NCI-H510A (cell line): ENCODE measurements at places on chromosomes 2 and 18.

DNA sequence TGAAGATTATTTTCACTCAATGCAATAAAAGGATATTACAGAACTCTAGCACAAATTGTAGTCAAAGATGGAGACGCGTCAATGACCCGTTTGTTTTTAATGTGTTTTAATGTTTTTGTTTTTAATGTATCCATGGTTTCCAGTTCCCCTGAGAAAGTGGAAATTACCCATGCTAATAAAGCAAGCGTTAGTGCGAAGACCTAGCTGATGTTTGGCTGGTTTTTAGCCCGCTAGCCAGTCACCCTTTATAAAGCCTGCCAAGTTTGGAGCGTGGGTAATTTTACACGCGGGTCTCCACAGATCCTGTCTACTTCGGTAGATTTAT is 430 bp upstream of the CHMP1B start:
- no peak for DNase-seq

GRCh38 chr18:10579079-10579867 is 53.4 kb downstream of the NAPG start:
- no peak for DNase-seq

DNA sequence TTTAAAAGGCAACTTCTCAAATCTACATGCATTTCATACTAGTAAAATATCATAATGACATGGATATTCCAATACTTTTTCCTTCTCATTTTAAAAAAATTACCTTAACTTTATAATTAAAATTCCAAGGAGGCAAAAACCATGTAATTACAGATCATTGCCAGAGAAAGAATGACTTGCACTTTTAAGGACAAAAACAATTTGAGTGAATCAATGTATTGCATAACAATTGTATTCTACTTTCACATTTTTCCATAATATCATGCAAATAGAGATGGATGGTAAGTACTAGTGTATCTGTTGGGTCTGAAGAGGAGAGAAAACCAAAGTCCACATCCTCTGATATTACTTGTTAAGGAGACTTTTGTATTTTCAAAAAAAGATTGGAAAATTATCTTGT is 89.5 kb upstream of the NCK2 start:
- no peak for DNase-seq

- DNase-seq, result peak; percentile 73
Observed at GRCh38 chr2:37585295-37585908, 86.0 kb downstream of the CDC42EP3 start.

- DNase-seq, result no peak
Observed at GRCh38 chr2:143906850-143907249, 613.1 kb downstream of the ZEB2 start.

DNA sequence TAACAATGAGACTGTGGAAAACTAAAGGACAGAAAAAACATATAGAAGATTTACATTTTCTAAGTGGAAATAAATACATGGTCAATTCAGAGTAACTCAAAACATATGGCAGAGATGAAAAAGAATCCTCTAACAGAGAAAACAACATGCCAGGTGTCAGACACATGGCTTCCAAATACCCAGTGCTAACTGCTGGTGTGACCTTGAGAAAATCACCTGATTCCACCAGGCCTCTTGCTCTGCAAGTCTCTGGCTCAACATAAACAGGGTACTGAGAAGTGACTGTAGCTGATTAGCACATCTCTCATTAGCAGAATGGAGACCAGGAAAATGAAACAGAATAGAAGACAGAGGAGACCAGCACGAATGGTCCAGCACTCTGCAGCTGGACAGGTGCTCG is 210.8 kb downstream of the HNMT start:
- no peak for DNase-seq

DNA sequence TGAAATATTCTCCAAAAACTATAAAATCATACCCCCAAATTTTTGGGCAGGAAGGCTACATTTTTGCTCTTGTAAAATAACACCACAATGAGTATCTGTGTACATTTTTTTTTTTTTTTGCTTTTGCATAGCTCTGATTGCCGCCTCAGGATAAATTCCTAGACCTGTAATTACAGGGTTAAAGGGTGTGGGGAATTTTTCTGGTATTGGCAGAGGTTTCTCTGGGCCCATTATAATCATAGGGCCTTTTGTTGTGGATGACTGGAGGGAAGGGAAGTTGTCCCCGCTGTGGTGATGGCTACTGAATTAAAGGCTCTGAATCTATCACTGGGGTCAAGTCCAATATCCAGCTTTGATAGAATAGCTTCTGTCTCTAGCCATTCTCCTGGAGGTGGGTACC is 26.6 kb downstream of the CCDC195 start:
- no peak for DNase-seq

DNA sequence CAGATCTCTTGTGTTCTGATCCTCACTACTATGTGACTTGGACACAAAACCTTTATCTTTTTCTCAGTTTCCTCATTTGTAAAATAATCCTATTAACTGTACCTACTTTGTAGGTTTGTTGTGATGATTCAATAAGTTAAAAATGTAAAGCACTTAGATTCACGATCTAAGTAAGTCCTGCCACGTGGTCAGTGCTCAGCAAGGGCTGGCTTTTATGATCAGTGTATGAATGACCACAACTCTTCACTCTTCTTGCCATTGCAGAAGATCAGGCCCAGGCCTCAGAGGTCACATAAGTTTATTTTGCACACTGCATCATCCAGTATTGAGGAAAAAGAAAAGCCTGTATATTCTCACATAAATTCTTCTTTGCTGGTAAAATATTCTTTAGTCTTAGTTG is 1192.5 kb upstream of the ACVR2A start:
- DNase-seq, result no peak

DNA sequence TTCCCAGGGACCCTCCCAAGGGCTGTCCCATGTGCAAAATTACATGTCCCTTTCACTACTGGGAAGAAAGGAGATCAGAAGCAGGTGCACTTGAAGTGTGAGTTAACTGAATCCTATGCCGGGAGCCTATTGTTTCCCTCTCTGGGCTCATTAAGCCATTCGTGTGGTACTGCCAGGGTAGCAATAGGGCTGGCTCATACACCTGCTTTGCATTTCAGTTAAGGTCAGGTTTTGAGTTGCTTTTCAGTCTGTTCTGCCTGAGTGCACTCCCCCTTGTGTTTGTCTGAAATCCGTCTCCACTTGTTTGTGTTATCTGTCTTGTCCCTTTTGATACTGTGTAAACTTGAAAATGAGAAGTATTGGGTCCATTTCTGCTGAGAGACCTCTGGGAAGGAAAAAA is 1232.6 kb upstream of the NRXN1 start:
- peak; percentile 26 for DNase-seq

DNA sequence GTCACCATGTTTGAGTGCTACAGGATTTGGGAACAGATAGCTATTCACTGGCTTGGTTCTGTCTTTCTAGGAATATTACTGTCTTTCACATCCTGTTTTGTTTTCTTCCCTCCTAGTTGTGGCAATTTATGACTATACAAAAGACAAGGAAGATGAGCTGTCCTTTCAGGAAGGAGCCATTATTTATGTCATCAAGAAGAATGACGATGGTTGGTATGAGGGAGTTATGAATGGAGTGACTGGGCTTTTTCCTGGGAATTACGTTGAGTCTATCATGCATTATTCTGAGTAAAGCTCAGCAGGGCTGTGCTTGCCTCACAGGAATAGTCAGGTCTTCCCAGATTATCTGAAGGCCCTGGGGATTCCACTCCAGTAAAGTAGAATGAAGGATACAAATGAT is 98.9 kb downstream of the ABI2 start:
- DNase-seq, result no peak

DNA sequence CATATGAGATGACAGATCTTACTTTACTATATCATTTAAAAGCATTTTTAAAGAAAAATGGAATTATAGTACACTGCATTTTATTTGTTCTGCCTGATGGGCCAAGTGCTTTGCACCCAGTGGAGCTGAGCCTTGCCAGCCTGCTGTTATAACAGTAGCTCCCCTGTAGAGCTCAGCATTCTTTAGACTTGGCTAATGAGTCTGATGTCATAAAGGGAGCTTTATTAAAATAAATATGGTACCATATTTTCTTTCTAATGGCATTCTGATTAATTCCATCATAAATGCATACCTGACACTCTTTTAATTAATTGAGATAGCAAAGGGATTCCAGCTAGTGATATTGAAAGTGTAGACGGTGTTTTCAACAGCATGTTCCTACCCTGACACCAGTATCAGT is 40.7 kb downstream of the PARD3B start:
- DNase-seq, result no peak

DNA sequence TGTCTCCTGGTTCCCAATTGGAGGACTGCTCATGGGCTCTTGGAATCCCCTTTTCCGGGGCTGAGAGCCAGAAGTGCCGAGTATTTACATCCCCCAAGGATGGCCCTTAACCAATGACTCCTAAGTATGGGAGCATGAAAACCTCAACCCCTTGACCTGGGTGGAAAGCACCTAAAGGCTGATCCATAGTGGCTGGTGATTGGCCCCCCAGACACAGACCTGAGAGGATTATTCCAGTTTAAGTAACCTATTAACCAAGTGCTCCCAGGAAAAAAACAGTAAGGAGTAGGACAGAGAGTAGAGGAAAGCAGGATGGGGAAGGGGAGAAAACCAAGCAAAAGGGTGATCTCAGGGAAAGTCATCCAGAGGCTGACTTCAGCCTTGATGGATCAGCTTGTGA is 206.1 kb upstream of the RND3 start:
- DNase-seq, result no peak

- no peak for DNase-seq
Observed at GRCh38 chr2:78978340-78978739, 47.2 kb upstream of the REG3G start.

DNA sequence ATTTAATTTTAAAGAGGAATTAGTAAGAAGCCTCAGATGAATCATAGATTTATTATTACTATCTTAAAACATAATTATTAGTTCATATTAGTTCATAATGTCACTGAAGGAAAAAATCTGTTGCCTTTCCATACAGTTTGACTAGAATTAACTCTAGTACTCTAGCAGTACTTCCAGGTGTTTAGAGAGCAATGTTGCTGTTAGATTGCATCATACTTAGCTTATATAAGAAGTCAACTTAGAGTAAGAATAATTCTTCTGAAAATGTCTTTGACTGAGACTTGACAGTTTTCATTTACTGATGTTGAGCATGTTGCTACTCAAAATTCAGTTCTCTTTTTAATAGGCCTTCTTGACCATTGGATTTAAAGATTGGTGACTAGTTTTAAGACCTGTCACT is 4.7 kb downstream of the RAB3GAP1 start:
- DNase-seq, result no peak

- DNase-seq, result no peak
Observed at GRCh38 chr2:85978883-85979780, 90.3 kb upstream of the ST3GAL5 start.
